CD8-positive, alpha-beta memory T cell (primary cell): ENCODE measurements at places on chromosomes 3 and 15. TPM values are rescaled to one million over a fixed set of nuclear protein-coding genes. Genes with fewer than 3 reads are reported as not detected.
A peak's percentile ranks its signal among the peaks of the same experiment; 100 is the strongest.

- DNase-seq = no peak
These were observed 8.7 kb upstream of the ZNF774 start for GRCh38 chr15:90343302-90343790.

GRCh38 chr3:5317557-5317956 lies 130.1 kb downstream of the EDEM1 start:
- DNase-seq = no peak

- no peak for DNase-seq
These were observed 3.9 kb downstream of the CLDND1 start for GRCh38 chr3:98518816-98519215.

- no peak for DNase-seq
These were observed 5.2 kb downstream of the GCSAM start for GRCh38 chr3:112127522-112128494.

DNA sequence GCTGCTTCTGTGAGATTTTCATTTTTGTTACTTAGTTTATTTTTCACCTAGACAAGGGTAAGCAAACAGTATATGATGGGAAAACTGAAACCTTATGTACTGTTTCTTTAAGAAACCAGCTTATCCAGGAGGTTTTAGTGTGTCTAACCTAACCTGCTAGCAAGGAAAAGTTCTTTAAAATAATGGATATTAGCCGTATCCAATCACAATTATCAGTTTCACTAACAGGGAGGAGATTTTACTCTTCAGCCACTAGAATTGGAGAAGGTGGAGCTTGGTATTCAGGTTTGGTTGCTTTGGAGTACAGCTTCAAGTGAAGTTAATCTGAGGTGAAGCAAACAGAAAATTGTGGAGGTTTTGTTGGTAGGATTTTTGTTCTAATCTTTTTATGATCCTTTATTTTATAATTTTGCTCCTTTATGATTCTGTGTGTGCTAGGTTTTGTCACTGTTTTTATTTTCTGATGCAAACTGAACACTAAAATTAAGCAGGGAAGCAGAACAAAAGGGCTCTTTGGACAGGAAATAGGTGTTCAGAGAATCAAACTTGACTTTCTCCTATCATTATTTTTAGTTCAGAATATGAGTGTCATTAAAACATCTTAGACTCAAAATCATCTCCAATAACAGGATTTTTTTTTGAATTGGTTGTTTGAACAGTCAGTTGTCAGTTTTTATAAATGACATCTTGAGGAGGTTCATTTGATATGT lies 13.0 kb downstream of the ZFAND6 start:
- DNase-seq = no peak

DNA sequence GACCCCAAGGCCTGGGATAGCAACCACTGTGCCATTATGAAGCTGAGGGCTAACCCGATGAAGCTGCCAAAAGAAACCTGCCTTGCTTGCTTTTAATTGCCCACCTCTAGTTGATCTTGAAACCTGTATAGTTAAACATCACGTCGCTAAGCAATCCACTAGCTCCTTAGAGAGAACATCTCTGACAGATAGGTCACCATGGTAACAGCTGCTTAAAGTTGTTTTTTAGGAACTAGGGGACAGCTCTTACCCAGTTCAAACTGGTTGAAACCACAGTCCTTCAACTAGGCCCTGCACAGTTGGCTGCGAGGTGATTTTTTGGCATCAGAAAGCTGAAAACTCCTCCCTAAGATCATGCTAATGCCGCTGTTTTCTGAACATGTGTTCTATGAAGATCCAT lies 135.7 kb downstream of the EBLN2 start:
- DNase-seq = no peak

CDHR4 gene
- total RNA-seq = not detected

DNA sequence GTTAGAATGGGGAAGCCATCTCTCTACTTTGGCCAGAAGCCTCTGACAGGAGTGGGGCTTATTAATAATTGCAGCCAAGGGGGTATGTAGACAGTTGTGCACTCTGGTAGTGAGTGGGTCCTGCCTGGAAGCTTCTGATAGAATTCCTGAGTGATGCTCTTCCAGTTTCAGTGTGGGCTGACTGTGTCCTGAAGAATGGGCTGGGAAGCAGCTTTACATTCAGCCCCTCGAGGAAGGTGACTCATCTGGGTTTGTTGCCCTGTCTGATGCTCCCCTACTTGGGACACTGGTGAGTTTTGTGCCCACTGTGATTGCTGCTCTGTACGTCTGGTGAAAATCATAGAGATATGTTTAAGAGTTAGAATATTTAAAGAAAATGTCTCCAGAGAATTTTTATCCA lies 444.7 kb upstream of the RBMS3 start:
- no peak for DNase-seq

DNA sequence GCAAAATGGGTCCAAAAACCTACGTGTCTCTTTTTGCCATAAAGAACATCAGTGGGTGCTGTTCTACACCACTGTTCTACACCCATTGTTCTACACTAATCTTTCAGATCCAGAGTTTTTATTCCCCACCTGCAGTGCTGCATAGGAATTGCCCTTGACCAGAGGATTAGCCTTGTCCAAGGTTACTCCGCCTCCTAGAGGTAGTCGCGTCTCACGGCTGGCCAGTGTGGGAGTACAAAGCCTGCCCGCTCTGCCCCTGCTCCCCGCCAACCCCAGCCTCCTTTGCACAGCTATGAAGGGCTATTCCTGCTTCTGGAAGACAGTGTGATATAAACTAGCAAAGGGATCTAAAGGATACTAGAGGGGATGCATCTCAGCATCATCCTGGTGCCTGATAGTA lies 222.1 kb upstream of the LMCD1 start:
- DNase-seq = no peak

- DNase-seq = no peak
These were observed 127.4 kb upstream of the HACD2 start for GRCh38 chr3:123712077-123712860.

DNA sequence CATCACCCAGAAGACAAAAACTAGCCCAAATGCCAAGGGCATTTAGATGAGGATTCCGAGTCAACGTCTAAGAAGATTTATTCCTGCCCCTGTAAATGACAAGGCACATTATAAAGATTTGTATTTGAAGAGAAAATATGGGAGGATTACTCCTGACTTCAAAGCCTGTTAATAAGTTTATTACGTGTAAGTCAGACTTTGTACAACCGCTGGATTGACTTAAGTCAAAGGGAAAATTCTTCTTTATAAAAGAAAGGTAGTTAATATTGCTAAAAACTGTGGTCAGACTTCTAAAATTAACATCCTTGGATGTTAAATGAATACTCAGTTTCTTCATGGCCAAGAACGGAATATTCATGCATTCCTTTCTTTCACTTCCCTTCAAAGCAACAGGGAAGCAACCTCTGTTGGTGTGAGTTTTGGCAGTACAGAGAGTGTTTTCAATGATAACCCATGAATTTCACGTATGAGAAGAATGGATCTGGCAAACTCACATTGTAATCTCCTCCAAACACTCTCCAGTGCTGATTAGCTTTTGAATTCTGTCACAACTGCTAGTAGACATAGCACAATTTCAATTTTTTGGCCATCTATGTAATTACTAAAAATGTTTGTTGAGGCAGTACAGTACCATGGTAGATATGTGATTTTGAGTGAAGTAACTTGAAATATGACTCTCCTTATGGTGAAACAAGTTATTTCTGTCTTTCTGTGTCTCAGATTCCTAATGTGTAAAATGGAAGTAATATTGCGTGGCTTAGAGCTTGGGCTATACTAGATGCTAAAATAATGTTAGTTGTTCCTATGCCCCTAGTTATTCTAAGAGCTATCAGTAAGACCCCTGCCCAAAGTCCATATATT lies 62.0 kb downstream of the PLD1 start:
- DNase-seq = no peak

GRCh38 chr3:192408007-192408646 lies 319.2 kb downstream of the FGF12 start:
- no peak for DNase-seq

GRCh38 chr3:183541738-183542137 lies 13.8 kb downstream of the KLHL6 start:
- DNase-seq = no peak

DNA sequence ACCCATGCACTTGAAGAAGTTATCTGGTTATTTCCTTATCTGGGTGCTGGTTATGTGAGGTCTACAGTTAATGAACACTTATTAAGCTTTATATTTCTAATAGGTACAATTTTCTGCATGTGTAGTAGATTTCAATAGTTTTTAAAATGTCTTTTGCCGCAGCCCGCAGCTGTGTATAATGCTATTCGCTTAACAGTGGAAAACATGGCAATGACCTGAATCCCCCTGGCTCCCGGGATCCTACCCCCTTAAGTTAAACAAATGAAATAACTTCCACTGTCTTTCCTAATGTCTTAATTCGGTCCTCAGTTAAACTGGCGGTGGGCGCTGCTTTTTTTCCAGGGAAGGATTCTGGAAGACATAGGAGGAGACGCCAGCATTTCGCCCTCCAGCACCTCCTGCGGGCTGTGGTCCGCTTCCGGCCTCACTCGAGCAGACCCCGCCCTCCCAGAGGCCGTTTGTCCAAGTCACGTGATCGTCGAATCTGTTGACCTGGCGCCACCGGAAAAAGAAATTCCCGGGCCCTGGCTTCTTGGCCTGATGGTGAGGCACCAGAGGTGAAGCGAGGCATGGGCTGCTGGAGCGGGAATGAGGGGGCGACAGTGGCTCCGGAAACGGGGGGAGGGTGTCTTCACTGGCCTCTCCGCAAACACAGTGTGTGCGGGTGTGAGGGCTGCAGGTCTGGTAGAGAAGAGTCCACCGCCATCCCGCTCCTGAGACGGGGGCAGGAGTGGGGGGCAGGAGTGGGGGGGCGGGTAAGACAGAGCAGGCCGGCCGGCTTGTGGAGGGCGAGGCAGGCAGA lies 45.6 kb upstream of the CSPG4 start:
- DNase-seq = peak; percentile 26

- DNase-seq = no peak
These were observed 115.0 kb downstream of the RAP2B start for GRCh38 chr3:153277029-153277428.

GLDN gene
- not detected for total RNA-seq

DNA sequence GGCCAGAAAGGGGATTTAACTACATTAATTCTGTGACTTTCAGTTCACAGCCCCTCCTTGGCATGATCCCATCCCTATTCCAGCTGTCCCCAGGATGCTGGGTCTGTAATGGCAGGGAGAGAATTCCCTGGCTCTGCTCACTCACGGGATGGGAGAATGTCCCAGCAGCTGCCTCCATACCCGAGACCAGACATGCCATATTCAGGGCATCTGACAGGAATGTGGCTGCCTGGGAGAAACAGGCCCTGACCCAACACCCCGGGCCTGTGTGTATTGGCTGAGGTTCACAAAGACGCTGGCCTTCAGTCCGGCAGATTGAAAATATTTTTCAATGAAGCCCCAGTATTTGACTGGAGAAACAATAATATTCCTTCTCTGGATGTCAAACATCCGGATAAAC lies 83.6 kb upstream of the SMAD3 start:
- DNase-seq = no peak
